ENCODE measurements at places on chromosomes 2 and 18.

DNA sequence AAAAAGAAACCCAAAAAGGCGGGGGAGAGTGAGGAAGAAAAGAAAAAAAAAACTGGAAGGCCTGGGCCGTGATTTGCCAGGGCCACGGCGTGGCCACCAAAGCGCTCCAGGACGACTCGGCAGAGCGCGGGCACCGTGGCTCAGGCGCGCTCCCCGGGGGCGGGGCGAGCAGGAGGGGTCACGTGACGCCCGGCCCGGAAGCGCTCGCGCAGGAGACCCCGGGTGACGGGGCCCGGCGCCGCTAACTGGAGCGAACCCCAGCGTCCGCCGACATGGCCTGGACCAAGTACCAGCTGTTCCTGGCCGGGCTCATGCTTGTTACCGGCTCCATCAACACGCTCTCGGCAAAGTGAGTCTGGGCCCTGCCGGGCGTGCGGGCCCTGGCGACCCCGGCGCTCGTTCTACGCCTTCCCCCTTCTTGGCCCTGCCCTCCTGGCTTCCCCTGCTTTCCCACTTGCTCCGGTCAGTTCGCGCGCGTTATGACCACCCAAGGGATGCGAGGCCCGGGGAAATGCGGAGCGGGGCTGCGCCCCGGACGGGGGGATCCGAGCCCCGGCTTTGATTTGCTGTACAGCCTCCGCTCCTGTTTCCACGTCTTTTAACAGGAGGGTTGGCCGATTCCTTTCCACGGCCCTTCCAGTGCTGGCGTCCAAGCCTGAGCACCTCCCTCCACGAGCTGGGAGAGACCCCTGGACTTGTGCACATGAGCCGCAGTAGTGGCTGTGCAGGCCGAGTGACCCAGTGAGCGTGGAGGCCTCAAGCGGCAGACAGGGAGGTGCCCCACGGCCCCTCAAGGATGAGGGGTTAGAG lies at the start of gene SLC35F6:
Gene SLC35F6 (plus strand): TSS at position 207 of the 810 bp plus-strand sequence. CDS start 66 bp downstream, at position 273.
- peak; percentile 75 for DNase-seq

GRCh38 chr2:86037141-86037794 lies 68.4 kb downstream of the POLR1A start:
- no peak for DNase-seq

- no peak for DNase-seq
These were observed 1848.6 kb upstream of the CELF4 start for GRCh38 chr18:39414009-39414700.

DNA sequence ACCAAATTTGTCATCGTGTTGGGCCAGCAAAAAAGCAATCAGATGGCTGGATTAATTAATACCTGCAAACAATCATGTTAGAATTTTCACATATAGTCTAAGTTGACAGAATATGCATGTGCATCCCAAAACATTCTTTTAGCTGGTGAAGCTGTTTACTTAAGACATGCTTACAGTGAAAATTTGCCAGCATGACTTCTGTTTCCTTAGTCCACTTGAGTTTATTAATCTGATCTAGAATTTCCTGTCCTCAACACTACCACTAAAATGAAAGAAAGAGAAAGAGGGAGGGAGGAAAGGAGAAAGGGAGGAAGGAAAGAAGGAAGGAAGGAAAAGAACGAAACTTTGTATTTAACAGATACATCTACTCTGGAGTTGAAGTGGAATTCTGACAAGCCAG lies 2109.9 kb upstream of the PIK3C3 start:
- no peak for DNase-seq

- DNase-seq, result no peak
These were observed 21.6 kb downstream of the SP9 start for GRCh38 chr2:174356347-174356746.

GRCh38 chr2:32680942-32681341 lies 53.1 kb downstream of the TTC27 start:
- no peak for DNase-seq

DNA sequence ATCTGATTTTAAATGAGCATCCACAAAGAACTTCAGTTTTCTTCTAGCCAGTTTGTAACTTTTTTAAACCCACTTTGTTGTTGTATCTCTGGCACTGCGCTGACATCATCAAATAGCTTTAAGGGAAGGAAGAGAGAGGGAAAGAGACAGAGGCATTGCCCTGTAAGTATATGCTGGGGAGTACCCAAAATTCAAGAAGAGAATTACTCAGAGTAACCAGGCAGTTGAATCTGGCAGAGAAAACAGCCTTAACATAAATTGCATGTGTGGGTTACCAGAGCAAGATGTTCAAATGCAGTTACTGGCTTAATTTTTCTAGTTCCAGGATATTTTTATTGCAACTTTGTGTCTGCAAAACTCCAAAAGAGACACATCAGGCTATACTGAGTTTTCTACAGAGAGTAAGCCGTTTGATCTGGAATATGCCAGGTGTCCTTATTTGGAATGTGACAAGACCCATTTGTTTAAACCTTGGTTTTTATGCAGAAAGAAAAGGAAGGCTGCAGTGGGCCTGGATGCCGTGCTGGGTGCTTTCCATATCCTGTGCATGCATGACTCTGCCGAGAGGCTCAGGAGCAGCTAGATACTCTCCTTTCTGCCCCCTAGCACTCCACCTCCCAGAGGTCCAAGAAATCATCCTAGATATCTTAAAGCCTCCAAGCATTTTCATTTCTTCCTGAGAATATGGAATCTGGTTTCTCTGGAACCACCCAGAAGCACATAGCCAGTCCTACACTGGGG lies 93.7 kb downstream of the MAPRE2 start:
- DNase-seq, result no peak

- no peak for DNase-seq
These were observed 366.9 kb downstream of the OSR1 start for GRCh38 chr2:18991177-18992168.

DNA sequence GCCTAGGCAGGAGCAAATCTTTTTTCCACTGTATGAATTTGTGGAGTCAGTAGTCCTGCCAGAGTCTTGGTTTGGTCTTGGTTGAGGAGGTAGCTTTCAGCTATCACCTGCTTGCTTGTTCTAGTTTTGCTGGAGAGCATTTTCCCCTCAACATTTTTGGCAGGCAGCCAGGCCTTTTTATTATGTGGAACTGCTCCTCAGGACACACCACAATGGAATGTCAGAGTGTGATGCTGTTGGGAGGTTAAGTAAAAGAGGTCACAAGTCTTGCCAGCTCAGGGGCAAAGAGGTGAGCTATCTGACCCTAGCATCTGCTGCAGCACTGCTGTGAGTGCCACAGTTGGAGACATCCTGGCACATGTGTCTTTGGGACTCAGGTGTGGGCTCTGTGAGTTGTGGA lies 258.0 kb downstream of the CNTNAP5 start:
- no peak for DNase-seq

GRCh38 chr18:44957025-44957424 lies 276.3 kb downstream of the SETBP1 start:
- DNase-seq, result no peak

DNA sequence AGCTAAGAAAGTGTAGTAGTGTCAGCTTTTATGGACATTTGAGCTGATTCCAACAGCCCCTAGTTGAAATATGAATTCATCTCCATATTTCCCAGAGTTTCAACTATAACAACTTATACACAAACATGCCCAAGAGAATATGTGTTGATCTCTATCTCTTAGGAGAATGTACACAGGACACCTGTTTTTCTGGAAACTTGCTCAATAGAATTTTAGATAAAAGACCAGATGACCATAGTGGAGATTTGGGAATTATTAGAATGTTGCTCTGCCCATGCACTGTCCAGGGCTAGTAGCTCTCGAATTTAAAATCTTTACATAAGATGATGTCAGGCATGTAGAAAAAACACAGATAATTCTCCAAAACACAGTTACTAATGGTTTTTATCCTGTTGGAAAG lies 162.3 kb upstream of the VRK2 start:
- no peak for DNase-seq

- no peak for DNase-seq
These were observed 16.6 kb downstream of the ANO7 start for GRCh38 chr2:241205086-241205485.

DNA sequence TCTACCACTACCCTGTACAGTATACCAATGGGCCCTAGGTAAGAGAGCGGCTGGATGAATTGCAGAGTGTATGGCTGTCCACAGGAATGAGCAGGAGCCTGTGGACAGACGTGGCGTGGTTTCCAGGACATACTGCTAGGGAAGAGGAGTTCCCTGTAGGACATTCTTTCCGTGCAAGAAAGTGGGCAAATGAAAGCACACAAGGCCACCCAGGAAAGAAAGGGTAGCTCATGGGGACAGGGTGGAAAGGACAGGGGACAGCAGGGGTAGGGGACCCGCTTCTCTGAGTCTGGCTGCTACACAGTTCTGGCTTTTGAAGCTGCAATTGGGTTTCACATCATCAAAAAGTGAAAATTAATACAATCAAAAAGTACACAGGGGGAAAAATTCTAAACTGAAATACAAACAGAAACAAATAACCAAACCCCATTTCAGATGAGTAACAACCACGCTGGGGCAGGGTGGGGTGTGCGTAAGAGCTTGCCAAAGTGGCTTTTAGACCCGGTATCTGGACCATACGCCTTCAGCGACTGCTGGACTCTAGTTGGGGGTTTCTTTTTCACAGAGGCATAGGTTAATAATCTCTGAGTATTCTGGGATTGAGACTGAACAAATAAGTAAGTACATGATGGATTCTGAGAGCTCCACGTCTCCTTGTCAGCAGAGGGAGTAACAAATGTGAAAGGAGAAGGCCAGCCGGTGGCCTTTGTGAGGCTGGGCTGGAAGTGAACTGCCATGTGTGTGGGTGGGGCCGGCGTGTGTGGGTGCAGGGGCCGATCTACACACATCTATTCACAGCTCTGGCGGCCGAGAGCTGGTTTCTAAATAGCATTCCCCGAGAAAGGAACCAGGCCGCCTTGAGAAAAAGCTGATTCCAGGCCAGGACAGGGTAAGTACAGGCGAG lies 84.0 kb downstream of the HDAC4 start:
- no peak for DNase-seq

GRCh38 chr2:191264647-191265081 lies 19.5 kb downstream of the MYO1B start:
- no peak for DNase-seq

DNA sequence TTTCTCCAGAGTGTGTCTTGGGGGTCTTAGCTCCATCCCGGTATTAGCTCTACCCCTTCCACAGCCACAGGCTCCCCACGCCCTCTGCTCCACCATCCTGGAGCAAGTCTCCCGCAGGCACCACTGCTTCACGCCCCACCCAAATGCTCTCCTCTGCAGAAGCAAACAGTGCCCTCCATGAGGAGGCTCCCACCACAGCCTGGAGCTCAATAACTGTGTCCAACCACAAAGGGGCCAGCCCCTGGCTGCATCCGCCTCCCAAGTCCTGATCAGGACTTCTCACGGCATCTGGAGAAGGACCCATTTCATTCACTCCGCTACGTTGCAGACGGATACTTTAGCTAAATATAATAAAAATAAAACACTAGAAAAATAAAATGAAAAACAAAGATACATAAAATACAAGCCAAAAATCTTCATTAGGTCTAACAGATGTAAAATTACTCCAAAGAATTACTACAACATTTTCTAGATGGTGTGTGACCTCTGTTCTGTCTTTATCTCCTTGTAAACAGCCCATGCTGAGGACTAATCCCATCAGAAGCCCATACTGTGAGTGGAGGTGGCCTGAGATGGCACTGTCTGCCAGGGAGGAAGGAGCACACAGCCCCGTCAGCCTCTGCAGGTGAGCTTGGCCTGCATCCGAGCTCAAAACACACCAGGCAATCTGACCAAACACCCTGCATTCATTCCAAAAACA lies 210.8 kb upstream of the RAB6C start:
- DNase-seq, result no peak

GRCh38 chr18:40186677-40187076 lies 1768.4 kb upstream of the PIK3C3 start:
- DNase-seq, result no peak

DNA sequence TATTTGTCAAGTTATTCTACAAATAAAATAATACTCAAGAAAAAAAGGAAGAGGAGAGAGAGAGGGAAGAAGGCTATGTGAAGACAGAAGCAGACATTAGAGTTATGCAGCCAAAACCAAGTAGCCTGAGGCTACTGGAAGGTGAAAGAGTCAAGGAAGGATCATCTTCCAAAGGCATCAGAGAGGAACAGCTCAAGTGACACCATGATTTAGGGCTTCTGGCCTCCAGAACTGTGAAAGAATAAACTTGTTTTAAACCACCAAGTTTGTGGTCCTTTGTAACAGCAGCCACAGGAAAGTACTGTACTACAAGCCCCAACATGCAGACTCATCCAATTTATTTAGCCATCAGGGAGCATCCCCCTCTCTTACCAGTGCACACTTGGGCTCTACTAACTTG lies 788.5 kb upstream of the LRRTM1 start:
- DNase-seq, result no peak

DNA sequence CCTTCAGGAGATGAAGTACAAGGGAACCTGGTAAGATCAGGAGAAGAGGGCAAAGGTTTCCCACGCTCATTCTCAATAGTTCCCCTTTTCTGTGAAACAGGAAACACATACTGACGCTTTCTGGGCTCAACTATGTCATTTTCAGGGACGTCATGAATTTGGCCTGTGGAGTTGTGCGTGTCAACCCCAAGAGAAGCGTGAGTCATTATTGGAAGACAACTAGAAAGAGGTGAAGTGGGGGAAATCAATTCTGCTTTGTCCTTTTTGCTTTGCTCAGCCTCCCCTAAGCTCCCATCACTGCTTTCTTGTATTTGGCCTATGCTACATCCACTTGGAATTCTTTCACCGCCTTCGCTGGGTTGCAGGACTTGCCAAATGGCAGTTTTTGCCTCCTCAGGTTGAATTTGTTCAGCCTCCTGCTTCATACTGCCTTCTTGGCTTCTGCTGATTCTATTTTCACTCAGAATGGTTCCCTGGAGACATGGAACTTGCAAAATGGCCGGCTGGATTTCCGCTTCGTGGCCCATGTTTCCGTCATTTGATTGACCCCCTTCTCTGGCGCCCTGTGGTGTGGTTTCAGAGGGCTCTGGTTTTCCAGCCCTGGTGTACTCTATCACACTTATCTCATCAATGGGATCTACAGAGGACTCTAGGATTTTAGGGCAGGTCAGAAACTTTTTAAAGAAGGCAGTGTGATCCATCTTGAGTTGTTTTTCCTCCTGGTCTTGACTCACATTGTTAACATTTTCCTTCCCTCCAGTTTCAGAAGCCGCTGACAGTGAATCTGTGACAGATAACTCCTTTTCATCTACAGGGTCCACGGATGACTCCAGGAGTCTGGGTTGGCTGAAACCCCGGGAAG lies 93.3 kb downstream of the ALPK2 start:
- DNase-seq, result no peak

DNA sequence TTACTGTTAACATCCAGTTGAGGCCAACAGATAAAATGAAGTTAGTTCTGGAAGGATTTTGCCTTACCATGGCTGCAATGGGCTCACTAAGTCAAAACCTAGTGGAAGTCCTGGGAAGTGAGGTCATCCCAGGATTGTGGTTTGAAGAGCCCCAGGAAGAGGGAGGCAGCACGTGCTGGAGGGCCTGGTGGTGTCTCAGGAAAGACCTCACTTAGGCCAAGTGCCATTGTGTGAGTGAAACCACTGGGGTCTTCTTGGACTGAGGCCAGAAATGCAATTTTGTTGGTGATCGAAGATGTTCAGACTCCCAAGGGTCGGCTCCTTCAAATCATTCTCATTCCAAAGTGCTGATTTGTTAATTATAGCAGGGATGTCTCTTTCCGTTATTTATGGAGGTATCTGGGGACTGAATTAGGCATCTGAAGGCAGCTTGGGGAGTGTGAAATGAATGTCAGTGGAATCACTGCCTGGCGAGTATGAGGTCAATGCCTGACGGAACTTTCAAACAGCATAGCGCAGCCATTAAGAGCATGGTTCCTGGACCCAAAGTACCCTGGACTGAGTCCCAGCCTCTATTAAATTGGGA lies 60.0 kb downstream of the IL1R2 start:
- no peak for DNase-seq

GRCh38 chr2:127254386-127254981 lies 34.4 kb upstream of the CYP27C1 start:
- DNase-seq, result no peak

Measured in effector CD8-positive, alpha-beta T cell (primary cell).